NCI-H1930 (cell line): ENCODE measurements at places on chromosomes 1 and 21.

GRCh38 chr21:33238146-33238545 is 8.4 kb downstream of the IFNAR2 start:
- no peak for DNase-seq

DNA sequence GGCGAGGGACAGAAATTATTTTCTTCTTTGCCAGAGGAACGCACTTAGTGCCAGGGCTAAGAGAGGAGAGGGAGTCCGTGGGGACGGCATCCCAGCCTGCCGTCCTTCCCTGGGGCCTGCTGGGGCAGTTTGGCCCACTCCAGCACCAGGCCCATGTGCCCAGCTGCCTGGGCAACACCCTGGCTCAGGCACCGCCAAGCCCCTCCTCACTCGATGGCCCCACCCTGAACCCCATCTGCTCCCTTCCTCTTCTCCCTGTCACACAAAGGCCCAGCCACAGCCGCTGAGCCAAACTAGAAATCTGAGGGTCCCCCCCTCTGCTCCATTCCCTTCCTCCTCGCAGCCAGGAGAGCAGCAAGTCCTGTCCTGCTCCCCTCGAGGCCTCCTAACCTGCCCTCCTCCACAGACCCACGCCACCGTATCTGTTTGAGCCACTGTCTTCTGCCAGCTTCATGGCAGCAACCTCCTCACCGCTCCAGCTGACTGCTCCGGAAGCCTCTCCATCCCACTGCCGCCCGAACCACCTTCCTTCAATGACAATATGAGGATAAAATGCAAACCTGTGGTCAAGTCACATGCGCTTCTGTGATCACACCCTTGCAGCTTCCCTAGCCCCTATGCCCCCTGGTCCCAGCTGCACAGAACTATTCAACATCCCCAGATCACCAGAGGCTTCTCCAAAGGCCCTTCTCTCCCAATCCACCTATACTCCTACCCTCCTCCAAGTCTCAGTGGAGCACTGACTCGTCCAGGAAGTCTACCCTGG is 8.4 kb upstream of the TNNI1 start:
- DNase-seq = no peak

- DNase-seq = no peak
These were observed 113.1 kb upstream of the LMO4 start for GRCh38 chr1:87215592-87215991.

DNA sequence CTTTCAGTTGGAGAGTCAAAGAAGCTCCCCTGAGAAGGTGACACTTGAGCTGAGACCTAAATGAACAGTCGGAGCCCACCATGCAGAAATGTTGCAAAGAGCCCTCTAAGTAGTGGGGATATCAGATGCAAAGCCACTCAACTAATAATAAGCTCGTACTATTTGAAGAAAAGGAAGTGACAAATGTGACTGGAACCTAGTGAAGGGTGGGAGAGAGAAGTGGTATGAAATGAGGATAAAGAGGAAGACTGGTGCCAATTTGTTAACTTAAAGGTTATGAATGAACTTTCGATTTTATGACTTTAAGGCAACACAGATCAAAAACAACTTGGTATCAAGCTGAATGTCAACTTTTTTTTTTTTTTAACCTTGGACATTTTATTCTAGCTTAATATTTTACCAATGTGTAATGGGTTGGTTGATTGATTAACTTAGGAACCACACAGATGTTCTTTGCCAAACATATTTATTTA is 14.7 kb downstream of the LYPLAL1 start:
- no peak for DNase-seq

- DNase-seq = no peak
These were observed 1.1 kb upstream of the YBX1 start for GRCh38 chr1:42680921-42681683.

DNA sequence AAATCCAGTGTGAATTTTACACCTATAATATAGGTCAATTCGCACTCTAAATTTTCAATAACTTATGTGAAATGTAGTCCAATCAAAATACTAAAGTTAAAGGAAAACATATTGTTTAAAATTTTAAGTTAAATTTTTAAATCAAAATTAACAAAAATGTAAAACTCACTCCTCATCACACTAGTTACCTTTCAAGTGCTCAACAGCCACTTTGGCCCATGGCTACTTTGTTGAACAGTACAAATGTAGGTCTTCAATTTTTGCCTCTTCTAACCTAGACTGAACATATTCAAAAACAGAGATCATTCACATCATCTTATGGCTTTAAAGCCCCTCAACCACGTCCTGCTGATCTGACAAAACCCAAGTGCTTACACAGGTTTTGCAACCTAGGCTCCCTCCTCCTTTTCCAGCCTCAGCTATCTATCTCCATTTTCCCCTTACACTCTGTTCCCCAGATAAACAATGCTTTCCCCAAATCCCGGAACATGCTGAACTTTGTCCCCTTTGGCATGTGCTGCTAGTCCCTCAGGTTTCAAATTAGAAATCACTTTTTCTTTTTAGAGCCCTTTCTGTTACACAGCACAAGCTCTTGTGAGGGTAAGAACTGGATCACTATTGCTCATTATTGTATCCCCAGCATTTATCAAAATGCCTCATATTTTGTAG is 110.6 kb downstream of the AKT3 start:
- DNase-seq = no peak

DNA sequence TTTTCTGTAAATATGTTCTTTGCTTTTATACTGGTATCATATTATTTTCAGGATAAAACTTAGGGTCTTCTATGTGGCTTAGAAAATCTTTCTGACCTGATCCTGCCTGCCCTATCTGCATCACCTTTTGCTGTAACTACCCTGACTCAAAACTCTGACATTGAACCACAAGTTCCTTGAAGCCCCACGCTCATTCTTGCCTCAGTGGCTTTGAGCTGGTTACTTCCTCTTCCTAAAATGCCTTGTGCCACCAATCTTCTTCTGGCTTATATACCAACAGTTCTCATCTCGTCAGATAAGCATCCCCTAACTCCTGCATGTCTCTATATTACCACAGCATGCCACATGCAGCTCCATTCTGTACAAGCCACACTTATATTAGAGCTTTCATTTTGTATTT is 84.5 kb upstream of the LRRC7 start:
- no peak for DNase-seq

GRCh38 chr1:41813226-41813625 is 105.5 kb downstream of the HIVEP3 start:
- DNase-seq = no peak

- DNase-seq = no peak
These were observed 17.4 kb upstream of the BCAR3 start for GRCh38 chr1:93699049-93699384.

GRCh38 chr1:61131716-61132115 is 49.4 kb downstream of the NFIA start:
- DNase-seq = no peak

- no peak for DNase-seq
These were observed 6.2 kb downstream of the DAP3 start for GRCh38 chr1:155695072-155695471.

GRCh38 chr1:235045034-235045690 is 83.5 kb downstream of the TOMM20 start:
- DNase-seq = no peak

- DNase-seq = no peak
These were observed 21.4 kb downstream of the TMPRSS15 start for GRCh38 chr21:18382141-18382540.

- DNase-seq = no peak
These were observed 73.9 kb downstream of the DNTTIP2 start for GRCh38 chr1:93805027-93805610.

DNA sequence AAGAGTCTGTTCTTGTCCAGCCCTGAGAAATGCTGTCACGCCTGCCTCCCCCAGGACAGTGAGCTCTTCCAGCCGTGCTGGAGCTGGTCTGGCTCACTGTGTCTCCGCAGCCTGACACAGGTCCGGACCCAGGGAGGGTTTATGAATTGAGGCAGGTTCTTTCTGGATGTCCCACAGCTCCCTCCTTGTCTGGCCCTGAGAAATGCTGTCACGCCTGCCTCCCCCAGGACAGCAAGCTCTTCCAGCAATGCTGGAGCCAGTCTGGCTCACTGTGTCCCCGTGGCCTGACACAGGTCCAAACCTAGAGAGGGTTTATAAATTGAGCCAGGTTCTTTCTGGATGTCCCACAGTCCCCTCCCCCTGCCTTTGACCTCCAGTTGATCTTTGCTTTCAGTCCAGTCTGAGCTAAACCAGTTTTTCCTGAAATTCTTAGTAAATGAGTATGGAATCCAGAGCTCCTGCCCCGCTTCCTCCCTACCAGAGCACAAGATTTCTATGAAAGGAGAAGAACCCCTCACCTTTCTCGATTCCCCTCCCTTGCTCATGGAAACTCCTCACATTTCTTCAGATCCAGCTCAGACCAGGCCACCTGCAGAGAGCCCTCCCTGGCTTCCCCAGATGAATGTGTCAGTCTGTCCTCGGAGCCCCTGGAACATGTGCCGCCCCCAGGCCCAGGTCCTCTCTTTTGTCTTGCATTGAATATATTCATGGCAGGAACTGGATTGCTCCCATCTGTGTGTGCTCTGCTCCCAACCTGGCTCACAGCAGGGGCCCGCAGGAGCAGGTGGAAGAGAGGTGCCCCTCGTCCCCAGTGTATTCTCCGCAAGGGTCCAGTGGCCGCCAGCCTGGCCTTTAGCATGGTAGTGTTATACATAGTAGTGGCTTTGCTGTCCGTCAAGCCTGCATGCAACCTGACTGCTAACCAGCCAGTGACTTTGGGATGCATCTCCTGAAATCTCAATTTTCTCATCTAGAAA is 116.3 kb downstream of the EPHB2 start:
- DNase-seq = no peak

DNA sequence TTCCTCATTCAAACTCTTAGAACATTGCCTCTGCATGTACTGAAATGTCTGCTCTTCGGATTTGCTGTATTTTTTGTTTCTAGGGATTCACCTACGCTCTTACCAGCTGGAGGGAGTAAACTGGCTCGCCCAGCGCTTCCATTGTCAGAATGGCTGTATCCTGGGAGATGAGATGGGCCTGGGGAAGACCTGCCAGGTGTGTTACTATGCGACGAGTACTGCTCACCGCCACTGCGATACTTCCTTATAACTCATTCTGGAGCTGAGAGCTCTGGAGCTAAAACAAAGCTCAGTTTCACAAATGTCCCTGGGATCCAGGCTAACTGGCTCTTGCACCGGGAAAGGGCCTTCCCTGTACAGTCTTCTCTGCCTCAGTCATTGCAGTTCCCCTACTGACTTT is 10.1 kb downstream of the CHD1L start:
- no peak for DNase-seq

DNA sequence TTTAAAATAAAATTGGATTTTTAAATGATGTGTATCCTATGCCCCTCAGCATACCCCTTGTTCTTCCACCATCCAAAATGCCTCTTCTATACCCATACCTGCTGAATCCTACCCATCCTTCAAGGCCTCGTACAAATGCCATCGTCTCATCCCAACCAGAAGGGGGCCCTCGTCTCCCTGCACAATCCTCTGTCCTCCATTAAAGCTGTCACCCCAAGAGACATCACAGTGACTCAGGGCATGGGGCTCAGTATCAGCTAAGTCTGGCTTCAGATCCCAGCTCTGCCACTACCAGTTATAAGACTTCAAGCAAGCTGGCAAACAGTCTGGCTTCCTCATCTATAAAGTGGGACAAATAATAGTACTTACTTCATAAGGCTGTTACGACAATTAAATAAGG is 23.8 kb downstream of the IGFN1 start:
- no peak for DNase-seq

DNA sequence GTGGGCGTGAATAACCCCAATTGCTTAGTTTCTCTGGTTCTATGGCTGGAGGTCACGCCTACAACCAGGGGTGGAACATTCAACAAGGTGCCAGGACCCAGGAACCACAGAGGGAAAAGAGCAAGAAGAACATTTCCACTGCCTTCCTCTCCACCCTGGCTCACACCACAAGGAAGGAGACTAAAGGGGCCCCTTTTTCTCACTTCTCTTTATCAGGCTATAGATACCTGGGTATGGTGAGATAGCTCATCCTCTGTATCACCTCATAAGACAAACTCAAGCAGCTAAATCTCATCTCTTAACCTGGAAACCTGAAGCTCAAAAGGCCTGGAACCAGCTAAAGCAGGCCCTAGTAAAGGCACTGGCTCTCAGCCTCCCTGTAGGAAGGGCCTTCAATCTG is 438.8 kb upstream of the OLFM3 start:
- no peak for DNase-seq
